Stimulated activated CD4-positive, alpha-beta T cell treated with anti-CD3 and anti-CD28 coated beads, Interleukin-15, amount 100 ng/mL, for 1 hour (primary cell): ENCODE measurements at places on chromosomes 7 and 10.

DNA sequence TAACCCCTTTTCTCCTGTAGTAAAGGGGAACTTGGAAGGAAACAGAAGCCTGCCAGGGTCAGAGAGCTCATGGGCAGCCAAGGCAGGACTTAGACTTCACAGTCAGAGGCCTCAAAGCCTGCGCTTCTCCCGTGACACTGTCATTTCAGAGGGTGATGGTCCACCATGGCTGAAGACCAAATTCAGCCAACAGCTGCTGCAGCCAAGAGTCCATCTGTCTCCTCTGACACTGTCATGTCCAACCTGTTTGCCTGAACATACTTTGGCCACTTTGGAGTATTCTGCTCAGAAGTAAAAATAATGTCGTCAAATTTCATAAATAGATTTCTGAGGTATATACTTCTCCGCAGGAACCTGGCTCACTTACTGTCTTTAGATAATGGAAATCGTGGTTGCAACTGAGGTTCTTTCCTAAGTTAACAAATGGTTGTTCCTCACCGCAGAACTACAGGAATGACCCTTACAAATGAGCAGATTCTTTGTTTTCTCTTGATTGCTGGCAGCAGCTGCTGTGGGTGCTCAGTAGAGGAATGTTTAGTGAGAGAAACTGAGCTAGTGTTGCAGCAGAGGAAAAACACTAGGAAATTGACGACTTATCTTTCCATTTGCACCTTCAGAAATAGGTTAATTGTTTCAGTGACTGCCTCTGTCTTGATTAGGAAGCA, 626.5 kb downstream of the SDK1 start:
- no peak for DNase-seq

GRCh38 chr7:26429168-26429567, 137.5 kb downstream of the SNX10 start:
- DNase-seq: no peak

DNA sequence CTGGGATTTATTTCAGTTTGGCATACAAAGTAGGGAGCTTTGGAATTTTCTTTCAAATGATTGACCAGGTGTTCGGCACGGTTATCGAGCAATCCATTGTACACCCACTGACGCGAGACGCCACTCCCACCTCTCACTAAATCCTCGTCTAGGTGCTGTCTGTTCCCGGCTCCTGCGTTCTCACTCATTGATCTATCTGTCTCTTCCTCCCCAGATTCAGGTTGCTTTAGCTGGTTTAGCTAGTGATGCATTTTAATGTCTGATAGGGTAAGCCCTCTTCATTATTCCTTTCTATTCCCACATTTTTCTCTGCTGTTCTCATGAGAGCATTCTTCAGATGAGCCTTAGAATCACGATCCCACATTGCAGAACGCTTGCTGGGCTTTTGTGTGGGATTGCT, 91.7 kb downstream of the ELFN1 start:
- no peak for DNase-seq

GRCh38 chr10:113175756-113176651, 226.0 kb downstream of the TCF7L2 start:
- DNase-seq: no peak

DNA sequence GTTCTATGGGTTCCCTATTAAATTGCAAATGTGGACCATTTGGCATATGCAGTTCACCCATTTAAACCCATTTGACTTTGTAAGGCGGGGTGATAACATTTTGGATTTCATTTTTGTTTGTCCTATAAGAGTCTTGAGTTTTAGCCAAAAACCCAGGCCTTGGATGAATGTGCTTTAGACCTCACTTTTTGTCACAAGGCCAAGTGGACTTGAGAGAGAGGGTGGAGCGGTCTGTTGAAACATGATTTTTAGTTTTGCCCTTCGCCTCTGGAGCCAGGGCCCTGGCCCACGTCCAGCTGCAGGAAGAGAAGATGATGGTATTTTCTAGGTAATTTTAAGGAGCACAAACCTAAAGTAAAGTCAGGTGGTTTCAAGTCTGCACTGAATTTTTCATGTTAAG, 260.1 kb downstream of the SLC25A13 start:
- DNase-seq: no peak

DNA sequence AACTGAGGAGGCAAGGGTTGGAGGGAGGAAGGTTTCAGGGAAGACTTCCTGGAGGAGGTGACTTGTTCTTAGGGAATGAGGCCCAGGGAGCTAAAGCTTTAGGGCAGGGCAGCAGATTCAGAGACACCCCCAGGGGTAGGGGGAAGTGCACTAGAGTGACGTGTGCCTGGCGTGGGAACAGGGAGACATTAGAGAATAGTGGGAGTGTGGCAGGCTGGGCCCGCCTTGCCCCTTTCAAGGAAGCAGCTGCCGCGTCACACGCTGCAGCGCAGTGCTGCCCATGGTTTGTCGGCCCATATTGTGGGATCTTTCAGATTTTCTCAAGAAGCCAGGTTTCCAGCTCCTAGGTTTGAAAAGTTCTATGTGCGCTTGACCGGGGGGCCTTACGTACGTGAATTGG, 139.4 kb downstream of the LHPP start:
- no peak for DNase-seq

- no peak for DNase-seq
Measured at GRCh38 chr10:29204070-29204800, 84.6 kb upstream of the LYZL1 start.

GRCh38 chr7:111409714-111410422, 152.4 kb downstream of the IMMP2L start:
- no peak for DNase-seq

DNA sequence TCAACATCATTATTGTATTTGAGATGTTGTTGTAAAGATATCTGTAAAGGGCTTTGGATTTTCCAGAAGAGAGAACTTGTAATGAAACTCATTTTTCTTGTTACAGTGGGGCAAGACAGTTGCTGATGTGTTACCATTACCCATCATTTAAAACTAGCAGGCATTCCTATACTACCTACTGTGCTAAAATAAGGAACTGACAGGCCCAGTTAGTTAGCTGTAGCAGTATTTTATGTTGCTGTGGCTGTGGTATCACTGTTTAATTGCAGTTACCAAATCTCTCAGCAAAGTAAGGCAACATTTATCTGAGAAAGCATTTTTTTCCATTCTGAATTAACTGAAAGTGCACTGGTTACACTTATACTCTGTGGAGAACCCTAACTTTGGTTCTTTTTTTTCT, 9.9 kb downstream of the ST7 start:
- DNase-seq: no peak

DNA sequence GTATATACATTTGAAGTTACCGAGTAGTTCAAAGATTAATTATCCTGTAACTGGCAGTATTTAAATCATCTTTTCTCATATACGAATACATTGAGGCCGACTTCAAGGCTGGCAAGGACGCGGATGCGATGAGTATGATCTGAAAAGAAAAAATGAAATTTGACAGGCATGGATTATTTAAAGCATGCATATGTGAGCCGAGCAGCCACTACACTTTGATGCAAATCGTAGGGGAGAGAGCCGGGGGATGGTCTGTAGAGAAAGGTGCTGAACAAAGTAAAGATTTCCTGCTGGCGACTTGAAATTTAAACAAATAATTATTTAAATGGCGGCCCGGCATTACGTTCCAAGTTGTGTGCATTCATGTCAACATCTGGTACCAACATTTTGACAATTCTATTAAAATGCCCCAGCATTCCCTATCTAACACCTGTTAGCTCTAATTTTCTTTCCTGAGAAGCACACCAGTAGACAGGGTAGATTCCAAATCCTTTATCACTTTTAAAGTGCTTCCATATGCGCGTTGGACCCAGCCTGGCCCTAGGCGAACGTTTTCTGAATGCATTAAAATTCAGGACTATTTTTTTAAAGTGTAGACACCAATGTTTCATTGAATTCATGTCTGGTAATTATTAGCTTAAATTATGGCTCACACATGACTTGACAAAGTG, 188.7 kb downstream of the EMX2 start:
- no peak for DNase-seq

- peak; percentile 40 for DNase-seq
Measured at GRCh38 chr7:3065724-3066143, 22.1 kb upstream of the CARD11 start.

DNA sequence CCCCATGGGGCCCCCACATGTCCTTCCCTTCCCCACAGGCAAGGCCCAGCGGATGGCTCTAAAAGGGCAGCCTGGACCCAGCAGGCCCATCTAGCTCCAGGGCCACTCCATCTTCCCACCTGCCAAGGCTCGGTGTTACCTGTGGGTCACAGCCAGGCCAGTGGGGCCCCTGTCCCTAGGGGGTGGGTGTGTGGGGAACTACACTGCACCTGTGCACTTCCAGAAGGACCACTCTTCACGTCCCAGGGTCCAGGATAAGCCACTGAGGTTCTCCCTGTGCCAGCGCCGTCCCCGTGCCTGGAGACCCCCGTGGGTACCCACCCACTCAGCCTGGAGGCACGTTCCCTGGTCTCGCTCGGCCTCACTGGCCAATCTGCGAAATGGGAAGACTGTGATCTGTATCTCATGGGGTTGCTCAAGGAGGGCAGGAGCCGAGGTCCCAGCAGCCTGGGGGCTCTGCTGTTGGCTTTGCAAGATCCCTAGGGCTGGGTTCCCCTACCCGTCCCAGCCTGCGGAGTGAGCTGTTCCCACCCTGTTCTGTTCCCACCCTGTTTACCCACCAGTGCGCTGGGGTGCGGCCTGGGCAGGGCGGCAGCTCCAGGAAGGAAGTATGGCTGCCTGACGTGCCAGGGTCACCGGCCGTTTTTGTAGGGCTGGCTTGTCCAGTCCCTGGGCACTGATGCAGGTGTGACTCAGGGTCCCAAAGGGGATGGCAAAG, 4.6 kb downstream of the PWWP2B start:
- DNase-seq: no peak

DNA sequence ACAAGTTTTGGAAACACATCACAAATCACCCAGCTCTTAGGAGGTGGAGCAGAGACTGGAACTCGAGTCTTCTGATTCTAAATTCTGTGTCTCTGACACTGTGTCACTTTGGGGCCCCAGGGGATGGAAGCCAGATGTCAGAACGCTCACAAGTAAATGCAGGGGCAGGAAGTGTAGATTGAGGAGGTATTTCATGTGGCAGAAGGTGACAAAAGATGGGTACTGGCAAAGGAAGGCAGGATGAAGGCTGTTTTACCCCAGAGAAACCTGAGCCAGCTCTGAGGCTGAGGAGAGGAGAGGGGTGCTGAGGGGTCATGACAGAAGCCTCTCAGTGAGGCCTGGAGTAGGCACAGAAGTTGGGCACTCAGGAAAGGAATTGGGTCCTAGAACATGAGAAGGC, 6.0 kb upstream of the PURB start:
- DNase-seq: no peak

DNA sequence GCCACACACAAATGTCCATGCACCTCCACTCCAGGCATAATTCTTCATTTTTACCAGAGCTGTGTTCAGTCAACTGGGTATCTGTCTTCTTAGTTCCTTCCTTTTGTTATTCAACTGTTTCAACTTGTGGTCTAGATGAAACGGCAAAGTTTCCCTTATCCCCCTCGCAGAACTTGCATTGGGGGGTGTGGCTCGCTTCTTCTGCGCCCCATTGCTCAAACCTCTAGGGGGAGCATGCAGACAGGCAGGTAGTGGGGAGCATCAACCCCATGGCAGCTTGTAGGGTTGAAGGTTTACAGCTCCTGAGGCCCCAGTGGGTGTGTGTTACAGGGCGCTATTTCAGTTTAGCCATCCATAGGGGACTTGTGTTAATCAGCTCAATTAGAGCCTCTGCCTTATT, 38.3 kb upstream of the COBL start:
- DNase-seq: no peak

DNA sequence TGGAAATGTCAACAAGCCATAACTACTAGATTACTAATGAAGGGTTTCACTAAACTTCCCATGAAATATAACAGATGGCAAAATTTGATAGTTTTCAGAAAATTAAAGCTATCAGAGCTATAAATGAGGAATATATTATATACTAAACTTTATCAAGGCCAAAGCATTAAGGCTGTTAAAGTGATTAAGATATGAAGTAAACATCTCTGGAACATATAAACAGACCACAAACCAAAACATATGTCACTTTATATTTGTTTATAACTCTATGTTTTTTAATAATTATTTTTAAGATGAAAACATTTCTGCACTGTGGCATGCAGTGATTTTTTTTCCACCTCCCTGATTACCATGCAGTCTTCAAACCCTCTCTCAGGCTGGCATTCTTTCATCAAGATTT, 120.2 kb downstream of the REEP3 start:
- no peak for DNase-seq

DNA sequence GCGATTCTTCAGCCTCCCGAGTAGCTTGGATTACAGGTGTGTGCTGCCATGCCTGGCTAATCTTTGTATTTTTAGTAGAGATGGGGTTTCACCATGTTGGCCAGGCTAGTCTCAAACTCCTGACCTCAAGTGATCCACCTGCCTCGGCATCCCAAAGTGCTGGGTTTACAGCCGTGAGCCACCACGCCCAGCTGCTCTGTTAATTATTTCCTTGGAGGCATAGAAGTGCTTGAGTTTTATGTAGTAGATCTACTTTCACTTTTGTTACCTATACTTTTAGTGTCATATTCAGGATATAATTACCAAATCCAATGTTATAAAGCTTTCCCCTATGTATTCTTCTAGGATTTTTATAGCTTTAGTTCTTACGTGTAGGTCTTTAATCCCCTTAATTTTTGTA, 1093.0 kb downstream of the GATA3 start:
- no peak for DNase-seq

GRCh38 chr10:118595598-118596425, at the start of gene PRLHR:
Gene PRLHR, minus strand, starts transcription at chr10:118595648. Its CDS starts 404 bp downstream, at chr10:118595244.
- no peak for DNase-seq

- DNase-seq: no peak
Measured at GRCh38 chr7:26918241-26918640, 53.9 kb upstream of the SKAP2 start.

DNA sequence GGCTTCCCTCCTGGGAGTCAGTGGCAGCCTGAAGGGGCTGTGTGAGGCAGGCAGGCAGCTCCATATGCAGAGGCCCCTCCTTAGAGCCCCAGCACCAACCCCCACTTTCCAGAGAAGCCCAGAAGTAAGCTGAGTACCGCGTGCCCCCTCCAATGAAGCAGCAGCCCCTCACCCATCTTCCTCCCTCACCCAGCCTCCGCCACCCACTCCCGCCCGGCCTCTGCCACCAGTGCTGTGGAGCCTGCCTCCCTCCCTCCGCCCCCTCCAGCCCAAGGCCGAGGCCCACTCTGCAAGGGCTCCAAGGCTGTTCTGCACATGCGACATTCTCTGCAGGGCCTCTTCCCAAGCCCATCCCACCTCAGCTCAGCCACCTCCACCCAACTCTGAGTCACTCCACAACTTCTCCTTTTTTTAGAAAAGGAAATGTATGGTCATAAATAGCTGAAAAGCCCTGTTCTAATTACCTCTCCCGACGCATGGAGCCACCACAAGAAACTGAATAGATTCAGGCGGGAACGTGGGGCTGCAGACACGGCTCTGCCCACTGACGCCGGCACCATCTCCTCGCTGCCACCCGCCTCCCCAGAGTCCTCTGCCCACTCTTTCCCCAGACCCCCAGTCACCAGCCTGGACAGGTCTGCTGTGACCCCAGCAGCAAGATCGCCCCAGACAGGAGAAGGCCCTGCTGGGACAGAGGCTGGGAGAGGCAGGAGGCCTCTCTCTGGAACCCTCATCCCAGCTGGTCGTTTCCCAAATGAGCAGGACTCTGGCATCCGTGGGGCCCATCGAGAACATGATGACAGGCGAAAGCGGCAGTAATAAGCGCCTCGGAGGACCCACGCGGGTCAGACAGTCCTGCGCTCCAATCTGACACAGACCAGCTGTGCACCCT, 213.9 kb downstream of the MAD1L1 start:
- DNase-seq: no peak
